ENCODE measurements at places on chromosomes 7 and 10. TPM values are rescaled to one million over a fixed set of nuclear protein-coding genes. Genes with fewer than 3 reads are reported as not detected.

The CUEDC2 gene
- 27.1 TPM for total RNA-seq

The GNGT1 gene
- total RNA-seq, result not detected

The TMEM213 gene
- total RNA-seq, result not detected

The ORC5 gene
- total RNA-seq, result 21.9 TPM

The HOXA9 gene
- not detected for total RNA-seq

The PNLIP gene
- not detected for total RNA-seq

The RELN gene
- not detected for total RNA-seq

The FZD8 gene
- 0.52 TPM for total RNA-seq

The ZPBP gene
- not detected for total RNA-seq

The HOXA1 gene
- 4.1 TPM for total RNA-seq

The NSUN5 gene
- 39.4 TPM for total RNA-seq

The RBP3 gene
- total RNA-seq, result not detected

The MYL10 gene
- not detected for total RNA-seq

The DDC gene
- total RNA-seq, result not detected

The SPDYE2B gene
- not detected for total RNA-seq

The ACBD7 gene
- 0.63 TPM for total RNA-seq

The ITIH2 gene
- not detected for total RNA-seq

The UNCX gene
- total RNA-seq, result not detected

The COL26A1 gene
- total RNA-seq, result not detected

The TUBB8 gene
- not detected for total RNA-seq

The GPR158 gene
- not detected for total RNA-seq

The IFIT1 gene
- 0.30 TPM for total RNA-seq

The PTER gene
- 24.4 TPM for total RNA-seq

The PRRT4 gene
- not detected for total RNA-seq

The EPHB6 gene
- not detected for total RNA-seq

The CRTAC1 gene
- total RNA-seq, result not detected

The LCOR gene
- total RNA-seq, result 24.3 TPM

The LEP gene
- total RNA-seq, result not detected

The CALY gene
- not detected for total RNA-seq

The FRMD4A gene
- total RNA-seq, result not detected

The KCNMA1 gene
- total RNA-seq, result 31.3 TPM

The ITPRID1 gene
- total RNA-seq, result not detected

The IRF5 gene
- 11.5 TPM for total RNA-seq

Data from Karpas-422 (cell line).